ENCODE measurements at places on chromosomes 5 and 9.

- DNase-seq: no peak
Observed at GRCh38 chr9:135973277-135974219, 12.4 kb upstream of the UBAC1 start.

DNA sequence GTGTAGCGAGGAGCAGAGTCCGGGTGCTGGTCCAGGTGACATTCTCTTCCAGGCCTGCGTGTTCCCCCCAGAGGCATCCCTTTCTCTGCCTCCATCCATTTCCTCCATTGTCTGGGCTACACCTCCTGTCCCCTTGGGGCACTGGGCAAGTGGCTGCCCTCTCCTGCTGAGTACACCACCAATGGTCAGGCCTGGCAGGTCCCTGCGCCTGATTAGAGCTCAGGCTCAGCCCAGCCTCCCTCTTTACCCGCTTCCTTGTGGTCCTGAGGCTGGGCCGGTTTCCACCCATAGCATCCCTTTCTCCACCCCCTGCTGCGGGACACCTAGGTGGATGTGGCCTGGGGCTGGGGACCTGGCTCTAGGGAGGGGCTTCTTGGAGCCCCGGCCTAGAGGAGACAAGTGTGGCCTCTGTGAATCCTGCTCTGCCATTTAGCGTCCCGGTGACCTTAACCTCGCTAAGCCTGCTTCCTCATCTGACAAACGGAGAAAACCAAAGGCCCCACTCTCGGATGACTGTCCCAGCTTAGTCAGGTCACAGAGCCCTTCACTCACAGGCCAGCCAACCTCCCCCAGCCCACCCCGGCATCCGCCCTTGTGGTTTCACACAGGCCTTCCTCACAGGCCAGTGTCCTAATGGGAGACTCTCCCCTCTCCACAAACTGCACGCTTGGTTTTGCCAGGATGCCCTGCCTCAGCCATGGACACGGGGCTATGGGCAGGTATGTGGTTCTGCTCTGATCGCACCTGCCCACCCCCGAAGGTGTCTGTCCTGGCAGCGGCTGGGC is 12.9 kb downstream of the DOLPP1 start:
- DNase-seq: no peak

DNA sequence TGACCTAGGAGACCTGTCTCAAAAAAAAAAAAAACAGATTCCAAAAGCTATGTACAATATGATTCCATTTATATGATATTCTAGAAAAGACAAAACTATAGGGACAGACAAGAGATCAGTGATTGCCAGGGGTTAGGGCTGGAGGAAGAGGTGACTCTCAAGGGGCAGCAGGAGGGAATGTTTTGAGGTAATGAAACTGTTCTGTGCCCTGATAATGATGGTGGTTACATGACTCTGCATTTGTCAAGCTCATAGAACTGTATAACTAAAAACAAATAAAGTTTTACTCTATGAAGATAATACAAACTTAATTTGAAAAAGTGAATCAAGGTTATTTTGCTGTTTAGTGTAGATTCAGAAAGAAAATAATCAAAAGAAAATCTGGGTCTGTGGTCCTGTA is 125.3 kb upstream of the IQGAP2 start:
- no peak for DNase-seq

- DNase-seq: no peak
Observed at GRCh38 chr9:74940600-74940999, 12.1 kb downstream of the C9orf40 start.

DNA sequence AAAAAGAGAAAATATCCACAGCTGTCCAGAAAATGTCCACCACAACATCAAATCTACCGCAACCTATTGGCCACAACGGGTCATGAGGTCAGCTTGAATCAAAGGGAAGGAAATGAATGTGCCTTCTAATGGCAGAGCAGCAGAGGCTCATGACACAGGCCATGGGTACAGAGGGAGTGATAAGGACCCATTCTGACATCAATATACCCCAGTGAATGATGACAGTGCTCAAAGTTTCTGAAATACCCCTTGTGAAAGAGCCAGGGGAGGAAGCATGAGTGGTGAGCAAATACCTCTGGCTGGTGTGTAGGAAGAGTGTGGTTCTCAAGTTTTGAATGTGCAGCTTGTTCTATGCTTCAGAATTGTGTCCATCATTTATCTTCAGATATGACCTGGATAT is 348.2 kb downstream of the IRX1 start:
- no peak for DNase-seq

GRCh38 chr9:13860019-13860418 is 453.9 kb downstream of the NFIB start:
- no peak for DNase-seq

- DNase-seq: no peak
Observed at GRCh38 chr5:20524991-20525529, 537.1 kb upstream of the CDH18 start.

- DNase-seq: peak; percentile 56
Observed at GRCh38 chr5:32589942-32590869, 4.8 kb downstream of the SUB1 start.

DNA sequence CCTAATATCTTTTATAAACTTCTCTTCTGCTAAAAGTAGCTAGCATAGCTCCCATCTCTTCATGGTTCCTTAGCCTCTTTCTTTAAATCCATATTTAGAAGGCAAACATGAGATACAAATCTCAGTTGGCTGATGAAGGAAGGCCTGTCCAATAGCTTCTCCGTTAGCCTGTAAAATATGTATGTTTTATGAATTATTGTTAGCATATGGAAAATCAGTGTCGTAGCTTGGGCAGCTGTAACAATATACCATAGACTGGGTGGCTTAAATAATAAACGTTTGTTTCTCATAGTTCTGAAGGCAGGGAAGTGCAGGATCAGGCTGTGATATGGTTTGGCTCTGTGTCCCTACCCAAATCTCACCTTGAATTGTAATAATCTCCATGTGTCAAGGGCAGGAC is 63.8 kb downstream of the PBX3 start:
- DNase-seq: no peak

- no peak for DNase-seq
Observed at GRCh38 chr5:131363811-131364506, 100.1 kb downstream of the CDC42SE2 start.

DNA sequence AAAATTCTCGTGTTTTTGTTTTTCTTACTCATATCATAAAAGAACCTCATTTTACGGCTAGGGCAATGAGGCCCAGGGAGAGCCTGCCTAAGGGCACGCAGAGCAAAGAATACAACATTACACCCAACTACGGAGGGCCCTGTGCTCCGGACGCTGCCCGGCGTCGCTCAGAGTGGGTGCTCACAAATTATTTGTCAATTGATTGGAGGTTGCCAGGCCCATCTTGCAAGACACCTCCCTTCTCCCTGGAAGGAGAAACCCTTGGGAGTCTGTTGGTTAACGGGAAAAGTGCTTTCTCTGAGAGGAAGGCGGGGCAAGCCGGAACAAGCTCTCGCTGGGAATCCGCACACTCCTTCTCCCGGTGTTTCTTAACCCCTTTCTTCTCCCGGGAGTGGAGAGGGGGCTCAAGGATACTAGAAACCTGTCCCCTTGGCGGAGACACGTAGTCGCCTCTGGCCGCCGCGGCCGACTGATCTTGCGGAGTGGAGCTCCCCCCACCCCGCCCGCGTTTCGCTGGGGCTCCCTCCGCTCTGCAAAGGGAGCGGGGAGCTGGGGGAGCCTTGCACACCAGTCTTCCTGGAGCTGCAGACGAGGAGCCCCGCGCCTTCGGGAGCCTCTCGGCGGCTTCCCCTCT is 599.3 kb upstream of the SGCD start:
- DNase-seq: no peak

DNA sequence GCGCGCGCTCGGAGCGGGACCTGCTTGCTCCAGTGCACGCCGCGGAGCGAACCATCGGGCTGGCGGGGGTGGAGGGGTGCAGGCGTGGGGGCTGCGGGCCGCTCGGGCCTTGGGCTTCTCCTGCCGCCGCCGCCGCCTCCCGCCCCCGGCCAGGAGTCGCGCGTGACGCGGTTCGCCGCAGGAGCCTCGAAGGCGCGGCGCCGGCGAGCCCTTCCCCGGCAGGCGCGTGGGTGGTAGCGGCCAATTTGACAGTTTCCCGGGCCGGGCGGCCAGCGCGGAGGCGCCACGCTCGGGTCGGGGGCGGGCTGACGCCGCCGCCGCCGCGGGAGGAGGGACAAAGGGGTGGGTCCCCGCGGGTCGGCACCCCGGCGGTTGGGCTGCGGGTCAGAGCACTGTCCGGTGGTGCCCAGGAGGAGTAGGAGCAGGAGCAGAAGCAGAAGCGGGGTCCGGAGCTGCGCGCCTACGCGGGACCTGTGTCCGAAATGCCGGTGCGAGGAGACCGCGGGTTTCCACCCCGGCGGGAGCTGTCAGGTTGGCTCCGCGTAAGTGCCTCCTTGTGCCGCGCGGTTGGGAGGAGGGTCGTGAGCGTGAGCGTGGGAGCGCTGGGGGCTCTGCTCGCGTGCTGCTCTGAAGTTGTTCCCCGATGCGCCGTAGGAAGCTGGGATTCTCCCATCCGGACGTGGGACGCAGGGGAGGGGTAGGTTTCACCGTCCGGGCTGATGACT is at the start of gene TJP2:
Gene TJP2, plus strand, starts transcription at position 387 of the 725 bp plus-strand sequence. Its CDS starts 96 bp downstream, at position 483.
- peak; percentile 45 for DNase-seq

DNA sequence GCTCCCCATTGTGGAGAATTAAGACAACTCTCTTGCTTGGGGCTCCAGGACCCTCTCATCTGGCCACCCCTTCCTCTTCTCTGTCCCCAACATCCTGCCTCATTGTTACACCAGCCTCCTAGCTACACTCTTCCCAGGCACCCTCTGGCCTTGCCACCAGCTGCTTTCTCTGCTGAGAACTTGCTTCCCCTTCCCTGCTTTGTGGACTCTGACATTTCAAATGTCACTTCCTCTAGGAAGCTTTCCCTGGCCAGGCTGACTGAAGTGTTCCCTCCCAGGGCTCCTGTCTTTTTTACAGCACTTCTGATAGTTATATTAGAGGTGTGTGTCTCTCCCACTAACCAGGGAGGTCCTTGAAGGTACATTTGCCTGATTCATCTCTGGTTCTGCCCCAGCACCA is 194.0 kb upstream of the KLF4 start:
- no peak for DNase-seq

GRCh38 chr9:113484258-113484730 is 20.8 kb downstream of the RGS3 start:
- no peak for DNase-seq

DNA sequence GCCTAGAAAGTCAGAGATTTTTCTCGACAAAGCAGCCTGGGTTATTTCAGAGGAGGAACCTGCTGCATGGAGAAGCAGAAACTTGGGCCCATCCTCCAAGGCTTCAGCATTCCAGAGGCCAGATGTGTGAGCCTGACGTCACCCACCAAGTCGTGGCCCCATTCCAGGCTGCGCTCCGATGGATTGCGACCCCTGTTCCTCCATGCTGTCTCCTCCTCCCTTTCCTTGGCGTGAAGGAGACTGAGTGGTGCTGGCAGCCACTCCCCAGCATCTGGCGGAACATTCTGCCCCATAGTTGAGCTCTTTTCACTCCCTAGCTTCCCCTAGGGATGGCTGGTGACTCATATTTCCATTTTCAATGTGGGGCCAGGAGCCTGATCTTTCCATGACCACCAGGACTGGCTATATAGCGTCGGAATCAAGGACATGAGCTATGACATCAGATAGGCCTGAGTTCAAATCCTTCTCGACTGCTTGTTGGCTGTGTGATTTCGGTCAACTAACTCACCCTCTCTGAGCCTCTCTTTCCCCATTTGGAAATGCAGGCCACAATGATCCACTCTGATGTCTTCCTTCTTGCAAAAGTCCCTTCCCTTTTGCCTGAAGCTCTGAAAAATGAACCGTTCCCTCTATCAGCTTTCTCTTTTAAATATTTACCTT is 24.5 kb upstream of the DUSP1 start:
- DNase-seq: no peak

GRCh38 chr9:120933310-120934055 is 6.9 kb upstream of the TRAF1 start:
- DNase-seq: no peak

DNA sequence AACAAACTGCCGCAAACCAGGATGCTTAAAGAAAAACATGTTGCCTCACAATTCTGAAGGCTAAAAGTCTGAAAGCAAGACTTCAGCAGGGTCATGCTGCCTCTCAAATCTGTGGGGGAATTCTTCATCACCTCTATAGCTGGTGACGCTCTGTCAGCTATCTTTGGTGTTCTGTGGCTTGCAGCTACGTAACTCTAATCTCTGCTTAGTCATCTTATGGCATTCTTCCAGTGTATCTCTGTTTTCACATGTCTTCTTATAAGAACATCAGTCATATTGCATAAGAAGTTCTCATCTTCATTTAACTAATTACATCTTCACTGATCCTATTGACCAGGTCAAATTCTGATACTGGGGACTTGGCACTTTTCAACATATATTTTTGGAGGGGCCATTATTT is 243.0 kb downstream of the CDH10 start:
- DNase-seq: no peak

- DNase-seq: no peak
Observed at GRCh38 chr5:151949701-151950308, 25.2 kb upstream of the GLRA1 start.

- no peak for DNase-seq
Observed at GRCh38 chr5:101326766-101327165, 423.7 kb upstream of the ST8SIA4 start.

DNA sequence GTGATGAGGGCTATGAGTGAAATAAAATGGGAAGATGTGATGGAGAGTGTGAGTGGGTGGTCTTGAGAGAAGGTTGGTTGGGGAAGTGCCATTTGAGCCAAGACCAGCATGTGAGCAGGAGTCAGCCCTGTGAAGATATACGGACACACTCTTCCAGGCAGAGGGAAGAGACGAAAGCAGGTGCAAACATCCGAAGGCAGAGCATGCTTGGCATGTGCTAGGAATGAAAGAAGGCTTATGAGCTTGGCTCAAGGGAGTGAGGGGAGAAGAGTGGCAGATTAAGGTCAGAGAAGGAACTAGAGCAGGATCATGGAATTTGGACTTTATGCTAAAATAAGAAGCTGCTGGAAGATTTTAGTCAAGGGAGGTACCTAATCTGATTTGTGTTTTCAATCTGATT is 23.6 kb upstream of the CCDC112 start:
- DNase-seq: no peak

GRCh38 chr5:103466495-103466894 is 96.1 kb downstream of the NUDT12 start:
- no peak for DNase-seq

DNA sequence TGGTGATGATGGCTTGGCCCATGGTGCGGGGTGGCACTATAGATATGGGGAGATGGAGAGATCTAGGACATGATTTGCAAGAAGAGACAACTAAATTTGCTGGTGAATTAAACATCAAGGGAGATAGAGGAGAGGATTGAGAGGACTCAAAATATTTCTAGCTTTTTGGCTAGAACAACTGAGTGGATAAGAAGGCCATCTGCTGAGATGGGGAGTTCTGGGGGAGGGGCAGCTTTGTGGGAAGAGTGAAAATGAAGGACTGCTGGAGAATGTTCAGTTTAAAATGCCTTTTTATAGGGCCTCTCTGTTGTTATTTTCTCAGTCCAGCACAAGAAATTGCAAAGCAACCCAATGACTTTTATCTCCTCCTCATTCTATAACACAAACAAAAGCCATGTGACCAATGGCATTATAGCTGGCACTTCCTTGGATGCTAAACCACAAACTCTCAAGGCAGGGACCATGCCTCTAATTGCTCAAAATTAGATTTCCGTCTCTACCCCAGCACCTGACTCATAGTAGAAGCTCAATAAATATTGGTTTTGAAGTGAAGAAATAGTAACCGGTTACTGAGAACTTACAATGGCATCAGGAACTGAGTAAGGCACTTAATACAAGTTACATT is 29.8 kb downstream of the JAKMIP2 start:
- no peak for DNase-seq

- no peak for DNase-seq
Observed at GRCh38 chr5:161095953-161096352, 243.9 kb upstream of the ATP10B start.

Measured in CD4-positive, alpha-beta T cell treated with Interleukin-17A for 4 hours (primary cell).